ENCODE measurements at places on chromosomes 11 and 22. TPM values are rescaled to one million over a fixed set of nuclear protein-coding genes. Genes with fewer than 3 reads are reported as not detected.

GNG3 gene
- total RNA-seq, result not detected

SEPTIN3 gene
- not detected for total RNA-seq

NNMT gene
- 751 TPM for total RNA-seq

BIRC2 gene
- 30.3 TPM for total RNA-seq

MRPL11 gene
- total RNA-seq, result 50.8 TPM

OR51B5 gene
- total RNA-seq, result not detected

LRRC32 gene
- total RNA-seq, result 32.9 TPM

GLYATL2 gene
- total RNA-seq, result not detected

MS4A2 gene
- total RNA-seq, result 0.43 TPM

SAA4 gene
- 0.46 TPM for total RNA-seq

PHOX2A gene
- total RNA-seq, result not detected

TRIM64 gene
- total RNA-seq, result not detected

RIBC2 gene
- total RNA-seq, result not detected

ACR gene
- total RNA-seq, result 0.64 TPM

MPPED2 gene
- 3.4 TPM for total RNA-seq

RAB36 gene
- 0.28 TPM for total RNA-seq

ANO3 gene
- total RNA-seq, result not detected

STK33 gene
- total RNA-seq, result 7.4 TPM

LAYN gene
- 8.0 TPM for total RNA-seq

TTC28 gene
- 3.5 TPM for total RNA-seq

TIGD3 gene
- 0.25 TPM for total RNA-seq

DBX1 gene
- not detected for total RNA-seq

INPP5J gene
- 4.4 TPM for total RNA-seq

SLC25A18 gene
- 10.4 TPM for total RNA-seq

TEX54 gene
- total RNA-seq, result not detected

ALX4 gene
- not detected for total RNA-seq

OR51E2 gene
- total RNA-seq, result 0.19 TPM

CENPM gene
- total RNA-seq, result 0.59 TPM

PYGM gene
- total RNA-seq, result 1,536 TPM

ART1 gene
- total RNA-seq, result 14.5 TPM

SCARF2 gene
- 1.7 TPM for total RNA-seq

VWCE gene
- total RNA-seq, result 0.84 TPM

SAA1 gene
- total RNA-seq, result 31.6 TPM

SLC35F2 gene
- total RNA-seq, result 1.7 TPM

TNNT3 gene
- 7,638 TPM for total RNA-seq

TALDO1 gene
- total RNA-seq, result 80.6 TPM

OSBP2 gene
- total RNA-seq, result 2.5 TPM

CAPN5 gene
- 1.8 TPM for total RNA-seq

C11orf42 gene
- total RNA-seq, result not detected

OR52I1 gene
- total RNA-seq, result not detected

TMEM123 gene
- total RNA-seq, result 27.5 TPM

BTG4 gene
- not detected for total RNA-seq

APOL6 gene
- total RNA-seq, result 9.5 TPM

SLC5A1 gene
- total RNA-seq, result 0.17 TPM

HTATIP2 gene
- 42.7 TPM for total RNA-seq
